Stimulated activated CD8-positive, alpha-beta memory T cell treated with anti-CD3 and anti-CD28 coated beads, Interleukin-4, amount 100 ng/mL, for 24 hours (primary cell): ENCODE measurements at places on chromosomes 1 and 21.

DNA sequence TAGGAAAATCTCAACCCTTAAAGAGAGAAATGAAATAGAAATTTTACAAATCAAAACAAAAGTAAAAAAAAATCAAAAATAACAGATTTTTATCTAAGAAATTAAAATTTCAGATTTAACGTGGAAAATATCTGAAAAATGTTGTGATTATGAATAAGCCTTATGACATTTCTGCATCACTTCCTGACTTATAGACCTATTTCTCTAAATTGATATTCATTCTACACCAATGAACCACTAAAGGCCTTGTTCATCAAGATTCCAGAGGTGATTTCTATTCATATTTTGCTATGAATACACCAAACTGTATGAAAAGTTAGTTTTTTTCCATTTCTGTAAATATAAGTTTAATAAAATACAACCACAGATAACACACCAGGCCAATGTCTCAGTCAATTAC, 261.5 kb downstream of the SMYD3 start:
- DNase-seq, result no peak

- DNase-seq, result no peak
These were observed 2.8 kb upstream of the RGS5 start for GRCh38 chr1:163205513-163205912.

DNA sequence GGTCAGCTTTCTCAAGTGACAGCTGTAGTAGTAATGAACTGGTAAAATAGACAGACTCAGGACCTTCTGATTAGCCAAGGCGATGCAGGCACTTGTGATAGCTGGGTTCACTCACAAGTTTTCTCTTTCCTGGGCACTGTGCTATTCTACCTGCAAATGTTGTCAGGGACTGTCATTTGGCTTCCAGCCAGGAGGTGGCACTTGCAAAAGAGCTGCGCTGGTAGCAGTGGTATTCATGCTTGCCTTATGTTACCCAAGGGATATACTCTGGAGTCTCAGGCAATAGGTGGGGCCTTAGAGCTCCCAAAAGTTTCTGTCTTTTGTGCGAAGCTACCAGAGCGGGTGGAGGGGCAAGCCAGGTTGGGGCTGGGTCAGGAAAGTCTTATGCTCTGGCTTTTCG, 23.5 kb downstream of the IFI44 start:
- no peak for DNase-seq

DNA sequence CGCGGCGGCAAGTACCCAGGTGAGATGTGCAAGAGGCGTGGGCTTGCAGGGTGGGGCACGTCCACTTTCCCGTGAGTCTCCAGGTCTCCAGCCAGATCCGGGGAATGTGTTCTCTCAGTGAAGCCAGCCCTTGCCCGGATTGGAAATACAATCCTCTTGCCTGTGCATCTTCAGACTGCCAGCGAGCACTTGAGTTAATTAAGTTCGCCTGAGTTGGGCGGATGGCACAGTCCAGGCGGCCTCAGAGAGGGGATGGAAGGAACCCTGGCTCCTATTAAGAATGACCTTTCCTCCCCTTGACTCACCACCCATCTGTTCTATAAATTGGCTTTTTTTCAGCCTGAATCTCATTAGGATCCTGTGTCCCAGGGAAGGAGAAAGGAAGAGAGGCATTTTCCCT, 33.3 kb upstream of the CNTN2 start:
- DNase-seq, result no peak

GRCh38 chr1:233368789-233369130, 41.2 kb downstream of the MAP3K21 start:
- DNase-seq, result no peak

DNA sequence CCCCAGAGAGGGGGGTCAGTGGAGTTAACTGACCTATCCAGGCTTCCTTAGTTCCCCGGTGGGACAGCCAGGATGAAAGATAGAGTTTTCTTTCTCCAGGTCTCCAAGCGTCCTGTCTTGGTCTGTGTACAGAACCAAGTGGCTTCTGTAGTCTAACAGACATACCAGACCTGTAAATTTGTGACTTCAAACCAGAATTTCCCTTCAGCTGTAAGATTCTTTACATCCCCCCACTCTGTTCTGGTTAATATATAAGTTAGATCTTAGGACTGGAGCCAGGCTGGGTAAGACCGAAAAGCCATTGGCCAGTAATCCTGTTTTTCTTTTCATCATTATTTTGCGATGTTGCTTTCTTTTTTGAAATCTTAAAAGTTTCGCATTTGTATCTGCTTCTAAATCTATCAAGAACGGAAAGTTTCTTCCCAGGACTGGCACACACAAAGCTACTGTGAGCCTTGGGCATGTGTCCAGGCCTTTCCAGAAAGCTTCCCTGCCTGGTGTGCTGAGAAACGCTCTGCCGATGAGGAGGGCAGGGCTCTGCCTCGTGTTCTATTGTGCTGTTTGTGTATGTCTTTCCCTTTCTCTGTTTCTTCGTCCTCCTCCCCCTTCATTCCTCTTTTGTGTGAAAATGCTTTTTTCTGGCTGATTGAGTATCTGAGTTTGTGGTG, 72.3 kb downstream of the RGL1 start:
- no peak for DNase-seq

- DNase-seq, result no peak
These were observed 4.9 kb downstream of the TNFRSF25 start for GRCh38 chr1:6461051-6461530.

GRCh38 chr1:206568256-206568655, 44.0 kb downstream of the EIF2D start:
- no peak for DNase-seq

- no peak for DNase-seq
These were observed 8.0 kb upstream of the CA6 start for GRCh38 chr1:8937701-8938100.

DNA sequence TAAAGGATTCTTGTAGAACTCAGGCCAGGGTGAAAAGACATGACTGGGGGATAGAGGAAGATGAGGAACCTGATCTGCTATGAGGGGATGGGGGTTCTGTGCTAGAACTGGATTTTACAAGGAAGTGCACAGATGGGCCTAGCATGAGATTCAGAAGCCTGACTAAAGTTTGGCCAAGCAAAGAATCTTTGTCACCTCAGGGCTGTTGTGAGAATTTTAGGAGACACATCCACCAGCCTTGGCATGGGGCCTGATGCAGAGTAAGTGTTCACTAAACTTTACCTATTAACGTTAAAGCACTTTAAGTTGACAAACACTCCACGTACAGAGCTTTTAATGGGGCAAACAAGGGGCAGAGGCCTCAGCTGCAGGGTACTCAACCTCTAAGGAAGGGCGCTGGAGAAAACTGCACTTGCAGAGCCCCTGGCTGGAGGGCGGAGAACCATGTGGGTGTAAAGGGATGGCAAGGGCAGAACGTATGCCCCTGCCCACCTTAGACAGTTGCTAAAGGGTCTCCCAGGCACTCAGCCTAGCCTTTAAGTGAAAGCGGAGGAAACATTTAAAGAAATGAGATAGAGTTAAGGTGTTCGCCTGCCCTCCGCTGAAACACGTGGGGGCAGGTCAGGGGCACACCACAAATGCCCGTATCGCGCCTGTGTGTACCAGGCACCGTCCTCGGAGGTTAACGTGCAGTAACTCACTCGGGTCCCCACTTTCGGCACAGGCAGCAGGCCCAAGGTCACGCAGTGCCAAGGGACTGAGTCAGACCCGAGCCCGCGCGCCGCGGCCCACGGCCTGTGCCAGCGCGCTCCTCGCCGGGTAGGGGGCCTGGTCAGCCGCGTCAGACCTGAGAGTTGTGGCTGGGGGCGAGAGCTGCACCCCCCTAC, 990 bp upstream of the MRPS6 start:
- peak; percentile 6 for DNase-seq

GRCh38 chr1:168671782-168672181, 57.2 kb downstream of the DPT start:
- DNase-seq, result no peak

DNA sequence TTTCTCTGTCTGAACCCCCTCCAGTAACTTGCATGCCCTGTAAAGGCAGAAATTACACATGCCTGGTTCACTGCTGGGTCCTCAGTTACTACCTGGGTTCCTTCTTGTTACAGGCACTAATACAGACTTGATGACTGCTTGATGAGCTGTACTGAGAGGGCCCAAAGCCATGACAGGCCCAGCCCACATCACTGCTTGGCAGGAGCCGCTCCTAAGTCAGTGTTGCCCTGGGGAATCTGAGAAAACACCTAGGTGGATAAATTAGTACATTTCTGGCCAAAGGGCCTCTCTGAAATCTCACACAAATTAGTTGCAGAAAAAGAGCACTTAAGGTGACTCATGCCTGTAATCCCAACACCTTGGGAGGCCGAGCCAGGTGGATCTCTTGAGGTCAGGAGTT, 37.8 kb upstream of the IRF2BP2 start:
- DNase-seq, result no peak

GRCh38 chr1:22609291-22609690, 27.1 kb upstream of the C1QA start:
- DNase-seq, result no peak

GRCh38 chr1:11134251-11134897, 34.7 kb upstream of the EXOSC10 start:
- DNase-seq, result no peak

DNA sequence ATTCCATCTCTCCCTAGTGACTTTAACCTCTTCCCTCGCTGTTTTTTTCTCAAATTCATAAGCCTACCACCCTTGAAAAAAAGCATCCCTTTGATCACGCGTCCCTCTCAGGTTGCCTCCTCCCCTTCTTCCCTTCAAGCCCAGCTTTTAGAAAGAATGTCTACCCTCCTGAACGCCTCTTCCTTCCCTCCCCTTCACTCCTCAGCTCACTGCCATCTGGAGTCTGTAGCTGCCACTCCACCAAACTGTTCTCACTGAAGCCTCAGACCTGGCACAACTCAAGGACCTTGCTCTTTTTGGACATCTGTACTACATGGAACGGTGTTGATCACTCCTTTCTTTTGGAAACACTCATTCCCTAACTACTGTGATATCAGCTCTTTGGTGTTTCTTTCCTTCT, 80.6 kb downstream of the SLC25A24 start:
- no peak for DNase-seq

- no peak for DNase-seq
These were observed 826.4 kb downstream of the PLA2G4A start for GRCh38 chr1:187655104-187655503.

GRCh38 chr1:189662190-189662589, 815.5 kb downstream of the BRINP3 start:
- no peak for DNase-seq

- DNase-seq, result no peak
These were observed 19.4 kb downstream of the PLEKHM2 start for GRCh38 chr1:15703562-15703961.

- no peak for DNase-seq
These were observed 68.6 kb upstream of the VAV3 start for GRCh38 chr1:108033550-108033951.

DNA sequence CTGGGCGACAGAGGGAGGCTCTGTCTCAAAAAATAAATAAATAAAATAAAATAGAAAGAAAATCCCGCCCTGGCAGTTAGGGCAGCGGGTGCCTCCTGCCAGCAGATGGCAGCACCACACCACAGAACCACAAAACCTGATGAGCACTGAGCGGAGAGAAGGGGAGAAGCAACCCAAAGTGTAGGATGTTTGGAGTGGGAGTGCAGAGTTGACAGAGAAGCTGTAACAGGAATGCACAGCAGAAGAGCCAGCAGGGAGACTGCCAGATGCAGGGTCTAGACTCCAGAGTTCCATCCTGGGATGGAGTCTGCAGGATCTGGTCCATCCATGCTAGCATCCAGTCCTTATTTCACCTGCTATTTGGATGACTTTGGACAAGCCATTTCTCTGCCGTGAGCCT, 29.7 kb upstream of the KIRREL1 start:
- DNase-seq, result peak; percentile 30

- DNase-seq, result no peak
These were observed 371.2 kb downstream of the NPHP4 start for GRCh38 chr1:5620997-5621396.

DNA sequence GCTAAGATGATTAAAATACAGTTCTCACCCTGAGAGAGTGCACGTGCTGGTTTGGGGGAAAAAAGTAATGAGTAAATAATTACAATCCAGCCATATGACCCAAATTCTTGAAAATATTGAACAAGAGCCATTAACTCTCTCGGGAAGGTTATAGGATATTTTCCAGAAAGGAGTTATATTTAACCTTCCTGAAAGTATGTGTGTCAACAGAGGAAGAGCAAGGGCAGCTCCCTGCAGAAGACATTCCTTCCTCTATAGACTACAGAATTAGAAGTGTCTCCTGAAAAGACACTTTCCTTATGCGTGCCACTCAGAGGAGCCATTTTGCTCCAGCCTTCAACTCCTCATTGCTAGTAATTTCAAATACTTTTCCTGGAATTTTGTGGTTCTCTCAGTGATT, 648.7 kb downstream of the USP25 start:
- no peak for DNase-seq

DNA sequence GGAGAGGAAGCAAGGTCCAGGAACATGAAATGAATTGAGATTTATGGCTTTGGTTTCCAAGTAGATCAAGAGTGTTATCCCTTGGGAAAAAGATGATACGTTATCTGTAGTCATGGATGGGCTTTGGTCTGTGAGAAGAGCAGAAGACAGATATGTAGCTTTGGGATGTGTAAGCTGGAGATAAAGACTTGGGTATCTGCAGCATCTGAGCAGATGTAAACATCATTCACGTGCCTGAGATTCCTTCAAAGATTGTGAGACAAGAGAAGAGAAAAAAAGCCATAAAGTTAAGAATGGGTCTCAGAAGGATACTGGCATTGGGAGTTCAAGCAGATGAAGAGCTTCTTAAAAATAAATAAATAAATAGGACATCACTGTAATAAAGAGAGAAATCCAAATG, 217.8 kb downstream of the PTPRC start:
- no peak for DNase-seq

- no peak for DNase-seq
These were observed 22.4 kb upstream of the HMGB4 start for GRCh38 chr1:33841494-33841893.

DNA sequence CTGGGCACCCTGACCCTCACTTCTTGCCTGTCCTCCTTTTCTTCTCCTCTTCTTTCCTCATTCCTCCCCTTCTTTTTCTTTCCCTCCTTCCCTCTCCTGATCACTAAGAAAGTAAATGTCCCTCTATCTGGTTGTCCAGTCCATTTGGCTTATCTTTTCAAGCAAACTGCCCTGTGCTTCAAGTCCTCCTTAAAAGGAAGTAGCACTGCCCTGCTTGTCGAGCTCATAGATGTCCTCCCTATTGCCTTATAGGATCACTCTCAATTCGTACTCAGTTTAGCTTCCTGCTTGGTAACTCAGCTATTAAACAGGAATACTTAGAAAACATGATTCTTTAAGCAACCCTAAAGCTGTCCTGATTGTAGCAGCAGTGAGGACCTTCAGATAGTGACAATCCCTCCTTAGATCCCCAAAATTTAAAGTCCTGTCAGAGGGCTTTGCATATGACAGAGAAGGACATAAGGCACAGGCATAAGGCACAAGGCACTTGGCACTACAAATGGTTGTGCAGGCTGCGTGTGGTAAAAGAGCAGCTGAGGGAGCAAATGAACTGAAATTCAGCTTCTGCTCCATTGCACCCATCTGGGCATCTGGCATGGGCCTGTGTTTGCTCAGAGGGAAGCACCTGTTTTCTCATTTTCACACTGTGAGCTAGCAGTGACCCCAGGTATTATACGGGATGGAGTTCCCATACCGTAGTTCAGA, 26.1 kb upstream of the SLAMF6 start:
- no peak for DNase-seq

GRCh38 chr1:160050619-160051018, 18.8 kb upstream of the PIGM start:
- no peak for DNase-seq

- no peak for DNase-seq
These were observed 82.8 kb downstream of the TRIM33 start for GRCh38 chr1:114428083-114428754.

- no peak for DNase-seq
These were observed 161.7 kb downstream of the FASLG start for GRCh38 chr1:172820475-172821158.
